Urothelium cell line (cell line): ENCODE measurements at places on chromosomes 5 and 9.

DNA sequence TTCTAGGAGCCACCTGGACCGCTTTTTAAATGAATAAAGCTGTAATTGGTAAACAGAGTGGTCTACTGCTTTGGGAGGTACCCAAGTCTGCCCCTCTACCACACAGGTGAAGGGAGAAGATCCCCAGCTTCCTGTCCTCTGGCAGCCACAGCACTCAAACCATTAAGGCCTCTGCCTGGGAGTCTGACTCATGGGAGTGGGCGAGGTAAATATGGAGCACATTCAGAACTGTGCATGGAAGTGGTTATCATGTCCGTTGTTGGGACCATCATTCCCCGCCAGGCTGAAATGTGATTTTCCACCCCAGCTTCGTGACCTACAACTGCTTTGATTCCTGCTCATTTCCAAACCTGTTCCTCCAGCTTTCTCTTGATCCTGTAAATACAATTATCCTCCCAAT is 59.5 kb upstream of the ALDH1B1 start:
- DNase-seq, result no peak

GRCh38 chr5:171575386-171575785 is 155.9 kb downstream of the FGF18 start:
- DNase-seq, result no peak

DNA sequence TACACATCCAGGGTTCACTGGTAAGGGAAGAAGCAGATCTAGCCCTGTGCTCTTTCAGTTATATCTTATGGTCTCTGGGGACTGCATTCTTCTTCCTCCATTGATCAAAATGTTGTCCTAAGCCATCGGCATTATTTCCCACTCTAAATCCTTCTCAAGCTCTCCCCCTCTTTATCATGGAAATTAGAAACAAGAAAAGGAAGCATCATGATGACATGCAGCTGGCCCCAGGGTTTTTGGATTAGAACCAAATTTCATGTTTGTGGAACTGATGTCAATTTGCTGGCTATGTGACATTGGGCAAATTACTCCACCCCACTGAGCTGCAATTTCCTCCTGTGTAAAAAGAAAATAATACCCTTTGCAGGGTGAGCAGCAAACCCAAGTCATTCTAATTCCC is 39.5 kb downstream of the MFAP3 start:
- DNase-seq, result no peak

GRCh38 chr9:129987047-129987446 is 55.9 kb downstream of the FNBP1 start:
- no peak for DNase-seq

DNA sequence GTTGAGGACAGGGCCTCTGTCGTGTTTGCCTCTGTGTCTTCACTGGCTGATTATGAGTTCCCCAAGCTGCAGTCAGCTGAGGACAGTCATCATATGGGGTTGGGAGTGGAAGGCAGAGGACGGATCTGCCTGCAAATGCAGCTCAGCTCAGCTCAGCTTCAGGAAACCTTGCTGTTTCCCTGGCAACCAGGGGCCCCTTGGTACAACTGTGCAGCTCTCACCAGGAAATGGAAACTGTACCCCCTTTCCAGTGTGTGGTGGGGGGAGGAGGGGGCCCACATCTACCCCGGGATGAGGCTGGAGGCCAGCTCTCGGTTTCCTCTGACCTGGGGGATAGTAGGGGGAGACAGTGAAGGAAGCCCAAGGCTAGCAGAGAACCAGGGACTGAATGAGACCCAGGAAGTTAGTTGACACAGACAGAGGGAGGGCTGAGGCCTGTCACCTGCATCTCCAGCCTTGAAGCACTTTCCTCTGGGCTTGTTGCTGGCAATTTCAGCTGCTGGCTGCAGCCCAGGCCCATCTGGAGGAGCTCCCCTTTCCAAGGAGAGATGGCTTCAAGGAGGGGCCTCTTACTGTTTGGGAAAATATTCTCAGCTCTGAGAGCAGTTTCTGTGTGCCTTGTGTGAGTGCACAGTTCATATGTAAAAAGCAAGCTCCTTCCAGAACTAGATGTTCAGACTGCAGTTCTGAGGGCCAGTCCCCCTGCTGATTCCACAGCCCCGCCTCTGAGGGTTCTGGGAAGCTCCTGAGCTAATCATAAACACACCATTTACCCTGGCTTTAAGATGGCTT is 6.9 kb downstream of the ANXA6 start:
- DNase-seq, result no peak

DNA sequence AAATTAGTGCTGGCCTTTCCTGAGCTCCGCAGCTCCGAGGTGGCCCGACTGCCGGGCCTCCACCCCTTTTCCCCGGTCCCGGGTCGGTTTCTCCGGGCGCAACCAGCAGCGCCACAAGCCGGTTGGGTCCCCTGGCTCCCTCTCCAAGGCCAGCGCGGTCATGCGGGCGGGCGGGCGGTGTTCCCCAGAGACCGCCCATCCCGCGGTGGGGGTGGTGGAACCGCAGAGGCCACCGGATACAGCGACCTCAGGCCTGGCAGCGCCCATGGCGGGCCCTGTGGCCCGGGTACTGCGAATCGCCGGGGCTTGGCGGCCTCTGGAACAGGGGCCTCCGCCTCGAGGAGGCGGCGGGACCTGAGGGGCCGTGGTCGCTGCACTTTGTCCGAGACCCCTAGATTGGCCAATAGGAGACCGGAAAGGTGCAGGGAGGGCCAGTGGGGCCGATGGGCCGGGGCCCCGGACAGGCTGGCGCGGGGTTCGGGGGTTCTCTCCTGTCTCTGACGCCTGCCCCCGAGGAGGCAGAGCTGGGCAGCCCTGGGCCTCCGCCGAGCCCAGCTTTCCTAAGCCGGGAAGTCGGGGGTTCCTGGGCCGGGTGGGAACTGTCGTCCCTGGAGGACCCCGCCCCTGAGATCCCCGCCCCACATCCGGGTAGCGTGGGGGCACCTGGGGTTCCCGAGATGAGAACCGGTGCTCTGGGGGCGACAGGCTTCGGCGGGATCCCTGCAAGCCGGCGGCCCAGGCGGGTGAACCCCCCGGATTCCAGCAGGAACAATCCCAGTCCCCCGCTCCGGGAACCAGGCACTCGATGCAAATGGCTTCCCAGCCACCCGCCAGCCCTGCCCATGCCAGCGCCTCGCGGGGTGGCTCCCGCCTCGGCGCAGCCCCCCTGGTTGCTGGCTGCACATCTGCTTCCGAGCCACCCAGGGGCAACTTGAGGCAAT is 293.9 kb downstream of the ZSWIM6 start:
- DNase-seq, result no peak

DNA sequence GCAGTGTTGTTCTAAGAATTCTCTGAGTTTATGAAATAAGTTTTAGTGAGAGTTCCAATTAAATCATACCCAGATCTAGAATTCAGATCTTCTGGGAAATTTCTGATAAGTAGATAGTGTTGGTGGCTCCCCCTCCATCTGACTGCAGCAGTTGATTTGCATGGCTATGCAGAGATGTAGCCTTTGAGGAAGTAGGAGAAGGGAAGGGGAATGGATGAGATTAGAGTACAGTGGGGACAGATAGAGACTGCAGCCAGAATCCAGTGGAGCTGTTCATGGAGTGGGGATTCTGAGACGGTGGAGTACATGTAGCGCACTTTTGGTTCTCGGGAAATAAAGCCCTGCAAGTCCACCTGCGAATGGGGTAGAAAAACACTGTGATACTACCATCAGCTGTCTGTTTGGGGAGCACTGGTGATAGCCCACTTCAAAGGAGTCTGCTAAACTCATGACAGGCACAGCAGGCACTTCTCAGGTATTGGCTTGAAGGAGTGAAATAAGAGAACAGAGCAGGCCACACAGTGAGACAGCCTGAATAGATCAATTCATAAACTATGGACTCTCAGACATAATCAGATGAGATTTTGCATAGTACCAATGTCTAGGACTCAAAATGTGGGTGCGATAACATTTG is 96.8 kb downstream of the ALDH1A1 start:
- no peak for DNase-seq

GRCh38 chr5:8363138-8363537 is 494.2 kb downstream of the MTRR start:
- peak; percentile 64 for DNase-seq

DNA sequence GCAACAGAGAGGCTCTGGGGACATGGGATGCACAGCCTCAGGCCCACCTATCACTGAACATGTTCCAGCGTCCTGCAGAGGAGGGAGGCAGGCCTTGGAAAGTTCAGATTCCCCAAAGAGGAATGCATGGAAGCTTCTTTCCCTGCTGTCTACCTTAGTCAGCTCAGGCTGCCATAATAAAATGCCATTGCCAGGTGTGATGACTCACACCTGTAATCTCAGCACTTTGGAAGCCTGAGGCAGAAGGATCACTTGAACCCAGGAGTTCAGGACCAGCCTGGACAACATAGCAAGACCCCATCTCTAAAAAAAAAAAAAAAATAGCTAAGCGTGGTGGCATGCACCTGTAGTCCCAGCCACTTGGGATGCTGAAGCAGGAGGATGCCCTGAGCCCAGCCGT is 24.5 kb upstream of the TOR1B start:
- DNase-seq, result no peak

- DNase-seq, result no peak
These were observed 35.0 kb downstream of the ARL15 start for GRCh38 chr5:54275361-54275760.

DNA sequence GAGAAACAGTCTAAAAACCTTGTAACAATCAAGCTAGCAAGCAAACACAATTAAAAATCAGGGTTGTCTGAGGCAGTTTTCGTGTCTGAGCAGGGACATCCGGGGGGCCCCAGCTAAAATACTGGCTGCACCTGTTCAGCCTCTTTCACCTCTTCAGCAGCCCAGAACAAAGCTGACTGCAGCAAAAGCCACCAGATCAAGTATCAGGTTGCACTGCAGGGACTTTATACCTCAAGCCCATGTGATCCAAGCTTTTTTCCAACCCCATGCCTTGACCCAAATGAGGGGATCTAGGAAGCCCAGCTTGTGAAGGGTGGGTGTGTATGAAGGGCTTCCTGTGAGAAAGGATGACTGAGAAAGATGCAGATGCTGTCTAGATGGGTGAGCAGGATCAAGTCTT is 133.4 kb downstream of the SEMA6A start:
- no peak for DNase-seq

- DNase-seq, result no peak
These were observed 192.2 kb downstream of the CHSY3 start for GRCh38 chr5:130096483-130096882.

GRCh38 chr9:111253742-111254437 is 76.1 kb downstream of the OR2K2 start:
- DNase-seq, result no peak

DNA sequence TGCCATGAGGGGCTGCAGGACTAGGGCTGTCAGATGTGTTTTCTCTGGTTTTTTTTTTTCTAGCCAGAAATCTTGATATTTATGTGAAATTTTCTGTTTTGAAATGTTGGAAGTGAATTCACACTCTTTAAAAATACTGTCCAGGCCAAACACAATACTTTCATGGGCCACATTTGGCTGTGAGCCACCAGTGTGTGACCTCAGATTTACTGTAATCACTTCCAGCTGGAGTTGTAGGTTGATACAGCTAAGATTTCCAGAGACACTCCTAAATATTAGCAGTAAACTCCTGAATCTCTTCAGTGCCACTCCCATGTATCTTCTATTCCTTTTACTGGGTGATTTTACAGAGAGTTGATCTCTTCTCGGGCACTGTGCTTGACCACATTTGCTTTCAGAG is 92.2 kb upstream of the CKMT2 start:
- DNase-seq, result no peak

DNA sequence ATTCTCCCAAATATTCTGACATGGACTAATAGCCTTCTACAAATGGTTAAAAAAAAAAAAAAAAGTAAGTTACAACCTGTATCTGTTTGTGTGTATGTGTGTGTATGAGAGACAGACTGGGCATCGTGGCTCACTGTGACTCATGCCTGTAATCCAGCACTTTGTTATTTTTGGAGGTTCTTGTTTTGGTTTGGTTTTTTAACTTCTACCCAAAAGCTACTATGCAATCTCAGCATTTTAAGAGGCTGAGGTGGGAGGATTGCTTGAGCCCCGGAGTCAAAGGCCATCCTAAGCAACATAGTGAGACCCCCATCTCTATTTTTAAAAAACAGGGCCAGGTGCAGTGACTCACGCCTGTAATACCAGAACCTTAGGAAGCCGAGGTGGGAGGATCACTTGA is 17.6 kb upstream of the HAVCR1 start:
- DNase-seq, result peak; percentile 22

DNA sequence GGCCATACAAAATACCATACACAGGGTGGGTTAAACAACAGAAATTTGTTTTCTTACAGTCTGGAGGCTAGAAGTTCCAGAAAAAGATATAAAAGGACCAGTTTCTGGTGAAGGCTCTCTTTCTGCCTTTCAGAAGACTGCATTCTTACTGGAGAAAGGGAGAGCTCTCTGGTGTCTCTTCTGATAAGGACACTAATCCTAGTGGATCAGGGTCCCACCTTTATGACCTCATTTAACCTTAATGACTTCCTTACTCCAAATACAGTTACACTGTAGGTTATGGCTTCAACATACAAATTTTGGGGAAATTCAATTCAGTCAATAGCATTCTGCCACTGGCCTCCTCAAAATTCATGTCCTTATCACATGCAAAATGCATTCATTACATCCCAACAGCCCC is 351.9 kb upstream of the POU5F2 start:
- no peak for DNase-seq

DNA sequence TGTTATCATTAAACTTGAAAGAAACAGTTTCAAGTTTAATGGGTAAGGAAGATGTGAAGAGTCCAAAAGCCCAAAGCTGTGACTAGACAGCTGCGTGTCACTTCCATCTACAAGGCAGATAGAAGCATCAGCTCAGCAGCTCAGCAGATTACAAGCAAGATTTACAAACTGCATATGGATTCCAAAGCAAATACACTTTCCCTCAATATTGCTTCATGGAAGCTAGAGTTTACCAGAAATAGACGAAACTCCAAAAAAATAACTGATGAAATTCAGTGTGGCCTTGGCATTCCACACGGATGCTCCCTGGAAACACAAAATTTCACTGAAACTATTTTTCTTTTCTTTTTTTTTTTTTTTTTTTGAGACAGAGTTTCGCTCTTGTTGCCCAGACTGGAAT is 17.9 kb downstream of the MYO10 start:
- no peak for DNase-seq

GRCh38 chr5:38764937-38765391 is 80.8 kb upstream of the OSMR start:
- no peak for DNase-seq

DNA sequence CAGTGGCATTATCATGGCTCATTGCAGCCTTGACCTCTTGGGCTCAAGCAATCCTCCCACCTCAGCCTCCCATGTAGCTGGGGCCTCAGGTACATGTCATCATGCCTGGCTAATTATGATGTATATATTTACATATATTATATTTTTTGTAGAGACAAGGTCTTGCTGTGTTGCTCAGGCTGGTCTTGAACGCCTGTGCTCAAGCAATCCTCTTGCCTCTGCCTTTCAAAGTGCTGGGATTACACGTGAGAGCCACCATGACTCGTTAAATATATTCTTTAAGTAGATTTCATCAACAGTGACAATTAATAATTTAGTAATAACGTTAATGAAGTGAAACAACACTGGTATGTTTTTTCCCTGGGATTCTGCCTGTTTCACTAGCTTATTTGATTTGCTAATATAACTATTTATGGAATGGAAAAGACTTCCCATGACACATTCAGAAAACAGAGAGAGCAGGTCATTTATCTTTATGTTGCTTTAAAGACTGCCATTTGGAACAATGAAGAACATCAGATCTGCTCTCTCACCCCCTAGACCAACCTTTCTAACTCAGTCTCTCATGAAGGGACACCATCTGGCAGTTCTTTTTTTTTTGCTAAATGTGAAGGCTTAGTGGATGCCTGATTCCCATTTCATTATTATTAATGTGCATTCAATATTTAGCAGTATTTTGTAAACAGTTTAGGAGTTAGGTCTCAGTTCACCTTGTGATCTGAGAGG is 295.6 kb downstream of the KIF4B start:
- DNase-seq, result no peak

- DNase-seq, result no peak
These were observed 3.2 kb downstream of the ZNF131 start for GRCh38 chr5:43123887-43124286.
